ENCODE measurements at places on chromosomes 4 and X.
A peak's percentile ranks its signal among the peaks of the same experiment; 100 is the strongest.

GRCh38 chrX:112816908-112817307 is 23.7 kb downstream of the AMOT start:
- no peak for DNase-seq

DNA sequence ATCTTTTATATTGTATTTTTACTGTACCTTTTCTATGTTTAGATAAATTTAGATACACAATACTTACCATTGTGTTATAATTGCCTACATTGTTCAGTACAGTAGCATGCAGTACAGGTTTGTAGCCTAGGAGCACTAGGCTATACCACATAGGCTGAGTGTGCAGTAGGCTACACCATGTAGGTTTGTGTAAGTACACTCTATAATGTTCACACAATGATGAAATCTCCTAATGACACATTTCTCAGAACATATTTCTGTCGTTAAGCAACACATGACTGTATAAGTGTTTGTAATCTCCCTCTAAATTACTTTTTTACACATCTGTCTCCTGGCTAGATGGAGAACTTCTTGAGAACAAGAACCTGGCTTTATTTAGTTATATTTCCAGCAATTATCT is 40.3 kb downstream of the UCHL1 start:
- DNase-seq, result no peak

- DNase-seq, result no peak
These were observed 61.5 kb downstream of the SNX25 start for GRCh38 chr4:185270885-185271284.

GRCh38 chr4:4386736-4387392 is at the start of gene NSG1:
TSS of gene NSG1 (plus strand) at chr4:4387102. CDS start at chr4:4387630, 528 bp downstream.
- peak; percentile 35 for DNase-seq

- no peak for DNase-seq
These were observed 150.3 kb downstream of the MSL3 start for GRCh38 chrX:11908371-11908770.

DNA sequence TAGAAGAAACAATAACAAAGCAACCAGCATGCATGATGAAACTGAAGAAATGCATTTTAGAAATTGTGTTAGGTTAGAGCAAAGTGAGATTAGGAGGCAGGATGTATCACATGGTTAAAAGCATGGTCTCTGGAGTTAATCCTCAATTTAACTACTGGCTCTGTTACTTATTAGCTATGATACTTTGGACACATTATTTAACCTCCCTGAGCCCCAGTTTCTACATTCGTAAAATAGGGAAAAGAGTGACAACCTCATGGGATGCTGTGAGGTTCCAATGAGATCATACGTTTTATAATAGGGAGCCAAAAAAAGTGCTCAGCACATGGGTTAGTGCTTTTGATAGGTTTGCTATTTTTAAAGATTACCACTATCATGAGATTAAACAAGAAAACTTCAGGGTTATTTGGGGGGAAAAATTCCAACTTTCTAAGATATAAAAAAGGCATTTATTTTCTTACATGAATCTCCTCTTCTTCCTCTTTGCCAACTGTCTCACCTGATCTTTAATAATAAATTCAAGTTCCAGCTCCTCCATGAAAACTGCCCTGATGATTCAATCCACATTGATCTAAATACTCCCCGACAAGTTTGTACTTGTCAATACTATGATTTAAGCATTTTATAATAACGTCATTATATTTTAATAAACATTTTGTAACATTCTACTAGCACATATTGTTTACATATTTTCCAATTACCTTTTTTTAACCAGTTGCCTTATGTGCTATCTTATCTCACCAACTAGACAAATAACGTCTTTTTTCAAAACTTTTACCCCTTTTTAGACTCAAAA is 4.6 kb downstream of the SEC31A start:
- DNase-seq, result no peak

DNA sequence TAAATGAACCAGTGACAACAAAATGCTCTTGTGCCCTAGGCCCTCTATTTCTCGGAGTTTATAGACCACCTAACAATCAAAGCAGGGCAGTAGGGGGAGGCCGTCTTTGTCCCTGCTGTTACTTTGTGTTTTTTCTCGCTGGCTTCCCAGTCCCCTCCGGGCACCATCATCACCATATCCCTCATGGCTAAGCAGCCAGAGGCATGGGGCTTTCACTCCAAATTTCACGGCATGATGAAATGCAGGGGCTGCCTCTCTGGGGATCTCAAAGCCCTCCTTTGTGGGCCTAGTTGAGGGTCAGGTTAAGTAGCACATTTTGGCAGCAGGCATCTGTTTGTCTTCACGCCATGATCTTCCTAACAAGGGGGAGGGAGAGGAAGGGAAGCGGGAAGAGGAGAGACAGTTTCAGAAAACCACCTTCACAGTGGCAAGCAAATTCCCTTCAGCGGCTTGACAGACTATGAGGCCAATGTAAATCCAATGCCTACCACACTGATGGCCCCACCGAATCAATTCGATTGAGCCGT is 91.9 kb downstream of the ANOS1 start:
- no peak for DNase-seq

DNA sequence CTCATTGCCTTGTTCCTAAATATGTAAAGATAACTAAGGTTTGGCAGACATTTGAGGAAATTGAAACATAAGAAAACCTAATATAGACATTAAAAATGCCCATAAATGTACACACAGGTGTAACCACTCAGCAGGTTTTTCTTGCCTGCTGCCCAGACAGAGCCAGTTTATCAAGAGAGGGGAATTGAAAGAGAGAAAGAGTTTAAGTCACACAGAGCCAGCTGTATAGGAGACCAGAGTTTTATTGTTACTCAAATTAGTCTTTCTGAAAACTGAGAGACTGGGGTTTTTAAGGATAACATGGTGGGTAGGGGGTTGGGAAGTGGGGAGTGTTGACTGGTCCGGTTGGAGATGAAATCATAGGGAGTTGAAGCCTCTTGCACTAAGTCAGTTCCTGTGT is 119.0 kb downstream of the CFAP299 start:
- no peak for DNase-seq

DNA sequence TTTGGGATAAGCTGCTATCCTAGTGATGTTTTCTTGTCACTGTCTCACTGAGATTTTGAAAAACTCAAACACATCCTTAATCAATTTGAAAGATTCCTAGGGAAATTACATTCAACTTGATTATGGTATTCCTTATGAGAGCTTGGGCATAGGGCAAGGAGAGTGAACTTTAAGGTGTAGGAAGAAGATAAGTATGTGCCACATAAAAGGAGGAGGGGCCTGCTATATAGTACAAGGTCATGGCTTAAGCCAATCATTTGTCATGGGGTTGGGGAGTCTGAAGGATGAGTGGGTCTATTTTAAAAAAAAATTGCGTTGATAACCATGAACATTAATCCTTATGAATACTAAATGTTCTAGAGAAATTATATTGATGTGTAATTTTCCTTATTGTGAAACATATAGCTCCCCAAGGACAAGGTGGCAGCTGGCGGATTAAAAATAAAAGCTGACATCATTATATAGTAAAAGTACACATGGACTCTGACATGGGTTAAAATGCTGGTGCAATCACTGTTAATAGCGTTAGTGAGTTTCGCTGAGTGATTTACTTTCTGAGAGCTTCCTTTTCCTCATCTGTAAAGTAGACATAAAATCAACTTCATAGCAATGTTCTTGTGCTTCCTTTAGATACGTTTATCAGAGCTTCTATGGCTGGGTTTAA is 17.4 kb downstream of the GALNT7 start:
- DNase-seq, result no peak

GRCh38 chr4:55947912-55948725 is 626 bp upstream of the CEP135 start:
- DNase-seq, result no peak

Measured in anterior cingulate cortex (tissue), 58 donors.